RKO (cell line): ENCODE measurements at places on chromosomes 6 and 20.

- no peak for DNase-seq
Observed at GRCh38 chr20:8291873-8292272, 159.8 kb downstream of the PLCB1 start.

- DNase-seq, result peak; percentile 54
Observed at GRCh38 chr6:73631849-73632248, 21.9 kb downstream of the SLC17A5 start.

- no peak for DNase-seq
Observed at GRCh38 chr6:53244958-53245357, 96.3 kb upstream of the GCM1 start.

DNA sequence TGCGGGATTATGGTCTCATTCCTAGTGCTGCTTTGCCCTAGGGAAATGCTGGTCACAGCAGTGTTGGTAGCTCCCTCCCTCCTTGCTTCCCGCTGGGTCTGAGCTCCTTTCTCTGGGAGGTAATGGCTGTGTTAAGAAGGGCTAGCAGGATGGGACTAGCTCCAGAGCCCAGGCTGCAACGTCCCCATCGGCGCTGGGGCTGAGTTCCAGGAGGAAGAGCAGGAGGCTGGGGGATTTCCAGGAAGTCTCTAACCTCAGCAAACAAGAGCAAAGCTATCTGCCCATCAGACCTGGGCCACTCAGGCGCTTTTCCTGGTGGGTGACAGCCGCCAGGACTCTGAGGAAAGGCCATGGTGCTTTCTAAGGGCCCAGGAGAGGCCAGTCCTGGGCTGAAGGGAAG, 174.2 kb downstream of the DLL1 start:
- DNase-seq, result no peak

DNA sequence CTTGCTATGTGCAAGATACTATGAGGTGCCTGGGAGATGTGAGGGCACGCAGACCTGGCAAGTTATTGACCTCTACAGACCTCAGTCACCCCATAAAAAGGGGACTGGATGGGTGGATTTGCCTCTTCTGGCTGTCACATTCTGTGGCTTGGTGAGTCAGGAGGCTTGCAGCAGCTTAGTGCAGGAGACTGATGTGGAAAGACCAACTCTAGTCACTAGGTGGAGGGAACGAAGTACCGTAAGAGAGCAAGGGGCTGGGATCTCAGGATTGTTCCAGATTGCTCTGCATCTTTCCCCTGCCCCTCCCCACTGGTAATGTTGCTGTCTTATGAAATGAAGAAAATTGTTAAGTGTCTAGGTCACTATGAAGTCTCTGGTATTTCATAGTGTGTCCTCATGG, 3.3 kb downstream of the MAPRE1 start:
- peak; percentile 71 for DNase-seq

DNA sequence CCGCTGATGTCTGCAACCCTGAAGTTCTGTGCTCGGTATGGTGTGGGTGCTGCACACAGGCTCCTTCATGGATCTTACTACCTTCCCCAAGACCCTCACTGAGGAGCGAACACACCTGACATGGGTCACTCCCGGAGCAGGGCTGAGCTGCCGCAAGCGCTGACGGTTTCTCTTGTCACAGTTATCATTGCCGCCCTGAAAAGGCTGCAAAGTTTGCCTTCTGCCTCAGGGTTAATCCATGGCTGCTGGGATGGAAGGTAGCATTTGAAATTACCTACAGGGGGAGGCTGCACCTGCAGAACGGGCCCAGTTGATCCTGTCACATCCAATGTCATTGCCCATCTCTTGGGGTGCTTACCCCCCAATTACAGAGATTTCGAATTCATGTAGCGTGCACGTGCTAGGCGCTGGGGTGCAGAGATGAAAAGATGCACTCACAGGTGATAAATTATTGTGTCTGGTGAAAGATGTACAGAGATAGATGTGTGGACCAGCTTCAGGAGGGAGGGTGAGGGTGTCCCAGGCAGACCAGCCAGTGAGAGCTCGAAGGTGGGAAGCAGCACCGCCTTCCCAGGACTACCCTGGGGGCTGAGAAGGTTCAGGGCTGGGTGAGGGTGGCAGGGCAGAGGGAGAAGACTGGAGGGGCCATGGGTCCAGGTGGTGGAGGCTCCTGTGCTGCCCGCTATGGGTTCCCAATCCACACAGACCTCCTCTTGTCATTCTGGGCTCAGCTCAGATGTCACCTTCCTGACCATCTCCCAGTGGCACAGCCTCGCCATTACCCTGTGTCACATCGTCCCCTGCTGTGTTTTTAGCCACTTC, 120.1 kb downstream of the SYCP2 start:
- no peak for DNase-seq

DNA sequence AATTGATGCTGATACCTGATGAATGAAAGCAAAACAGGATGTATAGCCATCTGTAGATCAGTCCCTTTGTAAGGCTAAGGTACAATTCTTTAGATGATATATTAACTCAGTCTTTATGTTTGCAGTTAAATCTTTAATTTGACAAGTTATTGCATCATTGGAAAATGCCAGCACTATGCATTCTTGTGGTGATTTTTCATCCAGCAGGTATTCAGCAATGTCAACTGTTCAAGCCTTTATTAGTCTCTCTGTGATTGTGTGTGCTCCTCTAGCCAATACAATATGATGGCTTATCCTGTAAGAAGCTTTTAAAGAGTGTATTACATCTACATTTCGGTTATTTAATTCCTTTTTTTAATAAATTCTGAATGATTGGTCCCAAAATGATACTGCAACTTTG, 34.3 kb downstream of the HLA-DMB start:
- DNase-seq, result peak; percentile 18

DNA sequence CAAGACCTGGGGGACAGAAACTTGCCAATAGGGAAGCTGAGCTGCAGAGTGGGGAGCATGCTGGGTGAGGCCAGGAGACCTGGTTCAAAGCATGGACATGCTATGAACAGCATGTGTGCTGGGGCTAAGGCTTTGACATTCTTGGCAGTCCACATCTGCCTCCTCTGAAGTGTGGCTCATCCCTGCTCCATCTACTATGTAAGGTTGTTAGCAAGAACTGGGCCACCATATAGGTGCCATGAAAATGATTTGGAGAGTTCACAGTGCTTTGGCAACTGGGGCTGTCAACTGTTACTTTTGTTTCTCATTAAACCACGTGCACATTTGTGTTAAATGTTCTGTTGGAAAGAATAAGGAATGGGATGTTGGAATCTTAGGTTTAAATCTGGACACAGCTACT, 311.1 kb downstream of the CDC5L start:
- no peak for DNase-seq

- DNase-seq, result no peak
Observed at GRCh38 chr6:89251170-89251569, 34.0 kb upstream of the GABRR1 start.

DNA sequence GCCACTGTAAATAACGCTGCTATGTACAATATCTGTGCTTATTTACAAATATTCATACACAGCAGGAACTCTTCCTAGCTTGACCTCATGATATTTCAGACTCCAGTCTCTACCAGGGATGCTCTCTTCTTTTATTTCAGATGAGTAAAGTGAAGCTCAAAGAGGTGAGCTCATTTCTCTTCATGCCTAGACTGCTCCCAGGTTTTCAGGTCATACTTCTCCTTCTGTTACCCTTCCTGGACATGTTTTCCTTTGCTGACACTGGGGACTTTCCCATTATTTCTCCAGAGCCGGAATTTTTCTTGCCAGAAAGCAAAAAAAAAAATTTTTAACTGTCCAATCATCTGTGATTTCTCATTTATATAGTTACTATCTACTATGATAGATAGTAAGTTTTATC, 147.2 kb upstream of the DST start:
- DNase-seq, result no peak

DNA sequence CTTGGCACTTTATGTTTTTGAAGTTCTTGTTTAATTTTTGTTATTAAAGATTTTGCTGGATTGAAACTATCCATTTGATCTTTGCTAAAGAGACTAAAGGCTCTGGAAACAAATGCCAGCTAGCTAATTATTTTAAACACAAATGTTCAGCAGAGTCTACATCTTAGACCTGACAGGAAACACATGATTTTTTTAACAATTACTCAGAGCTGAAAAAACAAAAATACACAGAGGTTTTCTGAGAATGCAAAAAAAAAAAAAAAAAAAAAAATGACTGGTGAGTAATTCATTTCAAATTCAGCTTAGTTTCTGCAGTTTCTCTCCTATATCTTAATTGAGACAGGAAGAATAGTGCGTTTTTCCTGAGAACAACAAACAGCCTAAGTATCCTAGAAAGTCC, 448.0 kb downstream of the TENT5A start:
- DNase-seq, result no peak

- no peak for DNase-seq
Observed at GRCh38 chr6:40796260-40797221, 209.4 kb upstream of the LRFN2 start.

DNA sequence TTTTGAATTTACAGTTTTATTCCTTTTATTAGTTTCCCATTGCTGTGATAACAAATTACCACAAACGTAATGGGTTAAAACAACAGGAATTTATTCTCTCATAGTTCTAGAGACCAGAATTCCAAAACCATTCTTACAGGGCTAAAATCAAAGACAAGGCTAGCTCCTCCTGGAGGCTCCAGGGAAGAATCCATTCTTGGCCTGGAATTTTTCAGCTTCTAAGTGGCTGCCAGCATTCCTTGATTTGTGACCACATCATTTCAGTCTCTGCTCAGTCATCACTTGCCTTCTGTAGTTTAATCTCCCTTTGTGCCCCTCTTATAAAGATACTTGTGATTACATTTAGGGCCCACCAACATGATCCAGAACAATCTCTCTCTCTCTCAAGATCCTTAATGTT, 897 bp upstream of the SEL1L2 start:
- DNase-seq, result no peak

- no peak for DNase-seq
Observed at GRCh38 chr6:109524129-109524528, 41.1 kb upstream of the ZBTB24 start.

DNA sequence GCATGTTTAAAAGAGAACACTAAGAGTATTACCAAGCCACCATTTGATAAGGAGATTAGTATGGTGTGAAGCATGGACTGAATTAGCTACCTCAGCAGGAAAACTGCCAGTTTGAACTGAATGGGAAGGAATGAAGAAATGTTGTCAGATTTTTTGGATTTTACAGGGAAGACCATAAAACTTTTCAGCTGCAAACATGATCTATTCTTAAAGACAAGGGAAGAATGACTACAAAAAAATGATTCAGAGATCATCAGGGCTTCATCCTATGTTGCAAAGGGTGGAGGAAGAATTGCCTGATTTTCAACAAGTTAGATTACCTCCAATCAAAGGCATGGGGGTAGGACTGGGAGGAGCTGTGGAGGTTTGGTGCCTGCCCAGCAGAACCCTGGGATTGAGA, 49.3 kb upstream of the MTRF1L start:
- no peak for DNase-seq

DNA sequence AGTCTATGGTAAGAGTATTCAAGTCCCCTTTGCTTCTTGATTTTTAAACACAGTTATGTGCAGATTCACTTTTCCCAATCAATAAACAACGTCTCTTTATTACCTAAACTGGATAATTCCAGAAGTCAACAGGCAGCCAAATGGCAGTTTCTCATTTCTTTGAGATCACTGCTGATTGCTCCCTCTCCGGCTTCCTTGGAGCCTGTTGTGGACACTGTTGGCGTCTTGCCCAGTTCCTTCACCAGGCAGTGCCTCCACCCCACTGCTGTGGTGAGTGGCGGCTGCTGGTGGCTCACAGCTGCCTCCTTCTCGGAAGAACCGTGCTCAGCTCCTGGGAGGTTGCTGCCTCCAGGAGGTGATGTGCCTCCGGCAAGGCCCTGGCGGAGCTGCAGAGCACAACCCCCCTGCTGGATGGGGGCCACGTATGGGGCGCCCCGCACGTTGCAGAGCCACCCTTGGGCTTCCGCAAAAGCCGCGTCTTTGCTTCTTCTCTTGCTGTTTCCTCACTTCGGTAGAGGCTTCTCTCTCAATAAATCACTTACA, 105.1 kb upstream of the CNKSR3 start:
- DNase-seq, result no peak

DNA sequence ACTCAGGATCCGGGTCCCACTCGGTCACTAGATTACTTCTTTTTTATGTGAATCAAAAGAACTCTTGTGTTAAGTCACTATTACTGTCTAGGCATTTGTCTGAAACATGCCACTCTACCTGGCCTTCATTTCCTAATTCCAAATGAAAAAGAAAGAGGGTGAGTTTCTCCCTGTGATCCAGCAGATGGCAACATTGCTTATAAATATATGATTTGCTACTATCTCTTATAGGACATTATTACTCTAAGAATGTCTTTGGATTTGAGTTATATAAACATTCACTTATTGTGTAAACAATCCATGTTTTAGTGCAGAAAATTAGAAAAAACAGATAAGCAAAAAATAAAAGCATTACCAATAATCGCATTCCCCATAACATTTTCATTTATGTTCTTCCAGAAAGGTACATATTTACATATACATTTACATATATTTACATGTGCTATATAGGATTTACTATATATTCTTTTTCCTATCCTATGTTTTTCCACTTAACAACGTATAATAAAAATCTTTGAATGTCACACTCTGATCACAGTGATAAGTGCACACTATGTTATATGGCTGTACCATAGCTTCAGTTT, 66.9 kb downstream of the FAXC start:
- peak; percentile 71 for DNase-seq

DNA sequence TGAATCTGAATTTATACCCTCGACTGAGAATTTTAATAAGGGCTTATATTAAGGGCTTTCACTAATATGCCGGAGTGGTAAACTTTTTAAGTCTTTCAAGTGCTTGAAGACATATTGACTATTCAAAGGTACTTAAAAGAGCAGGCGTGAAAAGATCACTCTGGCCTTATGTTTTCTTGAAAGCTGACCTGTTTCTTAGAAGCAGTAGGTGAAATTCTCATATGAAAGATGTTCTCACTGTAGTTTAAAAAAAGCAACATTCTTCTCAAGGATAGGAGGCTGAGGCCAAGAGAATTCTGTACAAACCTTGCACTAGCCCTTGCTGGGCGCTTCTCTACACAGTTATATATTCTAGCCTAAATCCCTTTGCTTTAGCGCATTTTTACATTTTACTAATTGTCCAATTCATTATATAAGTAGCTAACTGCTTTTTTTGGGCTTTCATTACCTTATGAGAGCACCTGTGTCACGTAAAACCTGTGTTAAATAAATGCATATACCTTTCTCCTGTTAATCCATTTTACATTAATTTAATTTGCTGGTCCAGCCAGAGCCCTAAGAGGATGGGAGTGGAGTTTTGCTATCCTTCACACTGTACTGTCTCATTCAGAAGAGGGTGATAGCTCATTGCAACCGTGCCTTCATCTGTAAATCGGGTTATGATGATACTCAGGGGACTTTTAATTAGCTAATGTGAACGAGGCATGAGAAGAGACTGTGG, 59.6 kb upstream of the HFE start:
- DNase-seq, result no peak

- no peak for DNase-seq
Observed at GRCh38 chr20:1838556-1839279, 56.5 kb upstream of the SIRPA start.

DNA sequence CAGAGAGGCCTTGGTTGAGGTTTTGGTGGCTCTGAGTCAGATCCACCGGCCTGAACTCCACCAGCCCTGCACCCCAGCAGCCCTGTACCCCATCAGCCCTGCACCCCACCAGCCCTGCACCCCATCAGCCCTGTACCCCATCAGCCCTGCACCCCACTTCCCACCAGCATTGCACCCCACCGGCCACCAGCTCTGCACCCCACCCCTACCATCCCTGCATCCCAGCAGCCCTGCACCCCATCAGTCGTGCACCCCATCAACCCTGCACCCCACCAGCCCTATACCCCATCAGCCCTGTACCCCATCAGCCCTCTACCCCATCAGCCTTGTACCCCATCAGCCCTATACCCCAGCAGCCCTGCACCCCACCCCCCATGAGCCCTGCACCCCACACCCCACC, 14.3 kb upstream of the CHRNA4 start:
- no peak for DNase-seq

- no peak for DNase-seq
Observed at GRCh38 chr20:13008761-13009681, at the start of gene SPTLC3. Gene SPTLC3 (plus strand): TSS chr20:13008972. CDS start chr20:13009268, 296 bp downstream.
